ENCODE measurements at places on chromosomes 12 and 14.
A peak's percentile ranks its signal among the peaks of the same experiment; 100 is the strongest.

- DNase-seq, result no peak
These were observed 10.8 kb downstream of the PACS2 start for GRCh38 chr14:105325303-105325702.

DNA sequence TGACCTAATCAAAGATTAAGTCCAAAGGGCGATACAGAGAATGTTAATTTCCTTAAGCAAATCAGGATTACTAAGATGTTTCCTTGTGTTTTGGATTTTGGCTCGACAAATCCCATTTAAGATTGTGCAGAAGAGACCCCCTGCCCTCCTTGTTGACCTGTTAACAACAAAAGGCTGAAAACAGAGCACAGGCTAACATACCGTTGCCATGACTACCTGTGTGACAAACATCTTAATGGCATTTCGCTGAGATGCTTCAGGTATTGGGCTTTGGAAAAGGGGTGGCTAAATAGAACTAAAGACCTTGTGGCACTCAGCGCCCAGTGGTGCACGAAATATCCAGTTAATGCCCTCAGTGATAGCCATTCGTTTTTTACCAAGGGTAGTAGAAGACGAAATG is 1532.3 kb upstream of the TMEM132C start:
- no peak for DNase-seq

DNA sequence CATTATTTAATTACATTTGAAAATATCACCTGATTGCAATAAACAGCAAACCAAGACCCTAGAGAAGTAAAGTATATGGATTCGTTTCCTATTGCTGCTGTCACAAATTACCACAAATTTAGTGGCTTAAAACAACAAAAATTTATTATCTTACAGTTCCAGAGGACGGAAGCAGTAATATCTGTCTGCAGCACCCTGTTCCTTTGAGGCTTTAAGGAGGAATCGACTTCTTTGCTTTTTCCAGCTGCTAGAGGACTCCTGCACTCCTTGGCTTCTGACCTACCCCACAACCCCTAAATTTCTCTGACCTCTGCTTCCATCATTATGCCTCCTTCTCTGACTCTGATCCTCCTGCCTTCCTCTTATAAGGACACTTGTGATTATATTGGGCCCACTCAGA is 23.8 kb upstream of the PPM1A start:
- DNase-seq, result no peak

- no peak for DNase-seq
These were observed 15.9 kb downstream of the RAB35 start for GRCh38 chr12:120100630-120101029.

DNA sequence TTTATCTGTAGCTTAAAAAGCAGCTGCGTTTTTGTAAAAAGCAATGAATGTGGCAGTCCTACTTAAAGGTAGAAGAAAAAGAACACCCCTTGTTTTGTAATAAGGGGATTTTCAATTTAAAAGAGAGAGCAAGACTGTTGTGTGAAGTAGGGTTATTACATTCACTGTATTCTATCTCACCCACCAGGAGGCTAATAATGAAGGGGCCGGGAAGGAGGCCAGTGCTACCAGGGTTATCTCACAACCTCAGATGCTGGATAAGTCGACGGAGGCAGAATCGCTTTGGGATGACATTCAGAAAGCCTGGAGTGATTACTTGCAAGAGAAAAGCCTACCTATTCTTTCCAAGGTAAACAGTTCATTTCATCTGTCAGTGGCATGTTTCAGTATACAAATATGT is 97.7 kb downstream of the RMST start:
- DNase-seq, result no peak

GRCh38 chr12:7210642-7211151 is 21.2 kb downstream of the PEX5 start:
- no peak for DNase-seq

DNA sequence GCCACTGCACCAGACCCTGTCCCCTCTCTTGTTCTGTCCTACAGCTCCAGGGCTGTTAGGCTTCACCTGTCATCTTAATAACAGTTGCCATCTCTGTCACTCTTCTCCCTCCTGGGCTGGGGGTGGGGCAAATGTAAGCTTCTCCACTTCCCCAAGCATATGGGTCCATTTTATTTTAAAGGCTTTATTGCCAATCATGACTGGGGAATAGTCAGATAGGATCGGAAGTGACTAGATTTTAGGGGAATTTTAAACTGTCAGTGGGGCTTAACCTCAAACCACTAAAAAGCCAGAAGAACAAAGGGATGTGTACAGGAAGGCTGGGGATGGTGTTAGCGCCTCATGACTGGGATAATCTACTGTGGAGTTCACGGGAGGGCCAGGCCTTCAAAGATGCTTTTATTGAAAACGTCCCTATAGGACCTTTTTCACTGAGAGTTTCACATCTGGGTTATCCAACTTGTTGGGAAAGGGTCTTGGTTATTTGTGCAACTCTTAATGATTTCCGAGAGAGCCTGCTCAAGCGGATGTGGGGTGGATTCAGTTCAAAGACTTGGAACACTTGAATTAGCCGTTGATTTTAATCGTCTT is 41.6 kb downstream of the CHST11 start:
- DNase-seq, result no peak

DNA sequence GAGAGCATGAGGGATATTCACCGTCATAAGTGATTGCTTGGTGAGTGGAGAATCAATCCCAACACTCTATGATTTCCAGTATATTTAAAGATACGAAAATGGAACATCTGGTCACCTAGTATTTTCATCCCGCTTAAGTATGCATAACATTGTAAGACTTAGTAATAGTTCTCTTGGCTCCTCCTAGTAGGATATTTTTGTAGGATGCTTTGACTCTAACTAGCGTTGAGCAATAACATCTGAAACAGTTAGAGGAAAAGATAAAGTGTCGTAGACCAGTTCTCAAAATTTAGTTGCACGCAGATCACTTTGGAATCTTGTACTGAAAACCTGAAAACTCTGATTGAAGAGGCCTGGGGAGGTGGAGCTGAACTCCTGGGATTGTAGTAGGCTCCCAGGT is 7.6 kb downstream of the SAMD4A start:
- DNase-seq, result no peak

DNA sequence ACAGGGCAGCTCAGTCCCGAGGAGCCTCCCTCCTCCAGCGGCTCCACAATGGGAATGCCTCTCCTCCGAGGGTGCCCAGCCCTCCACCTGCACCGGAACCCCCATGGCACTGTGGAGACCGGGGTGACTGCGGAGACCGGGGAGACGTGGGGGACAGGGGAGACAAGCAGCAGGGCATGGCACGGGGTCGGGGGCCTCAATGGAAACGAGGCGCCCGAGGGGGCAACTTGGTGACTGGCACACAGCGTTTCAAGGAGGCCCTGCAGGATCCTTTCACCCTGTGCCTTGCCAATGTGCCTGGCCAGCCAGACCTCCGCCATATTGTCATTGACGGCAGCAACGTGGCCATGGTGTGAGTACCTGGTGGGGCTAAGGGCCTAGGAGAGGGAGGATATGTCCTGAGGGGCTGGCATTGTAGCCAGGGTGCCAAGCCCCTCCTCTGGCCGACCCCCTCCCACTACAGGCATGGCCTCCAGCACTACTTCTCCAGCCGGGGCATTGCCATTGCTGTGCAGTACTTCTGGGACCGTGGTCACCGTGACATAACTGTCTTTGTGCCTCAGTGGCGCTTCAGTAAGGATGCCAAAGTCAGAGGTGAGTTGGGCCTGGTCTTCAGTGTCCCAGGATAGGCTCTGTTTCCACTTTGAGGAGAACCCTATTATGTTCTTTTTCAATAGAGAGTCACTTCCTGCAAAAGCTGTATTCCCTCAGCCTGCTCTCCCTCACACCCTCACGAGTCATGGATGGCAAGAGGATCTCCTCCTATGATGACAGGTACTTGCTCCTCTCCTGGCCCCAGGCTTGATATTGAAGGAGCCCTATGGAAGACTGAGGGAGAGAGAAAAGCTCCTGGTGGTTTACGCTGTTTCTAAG is 2.7 kb downstream of the KHNYN start:
- no peak for DNase-seq

GRCh38 chr12:29700761-29701481 is 82.8 kb downstream of the TMTC1 start:
- no peak for DNase-seq

DNA sequence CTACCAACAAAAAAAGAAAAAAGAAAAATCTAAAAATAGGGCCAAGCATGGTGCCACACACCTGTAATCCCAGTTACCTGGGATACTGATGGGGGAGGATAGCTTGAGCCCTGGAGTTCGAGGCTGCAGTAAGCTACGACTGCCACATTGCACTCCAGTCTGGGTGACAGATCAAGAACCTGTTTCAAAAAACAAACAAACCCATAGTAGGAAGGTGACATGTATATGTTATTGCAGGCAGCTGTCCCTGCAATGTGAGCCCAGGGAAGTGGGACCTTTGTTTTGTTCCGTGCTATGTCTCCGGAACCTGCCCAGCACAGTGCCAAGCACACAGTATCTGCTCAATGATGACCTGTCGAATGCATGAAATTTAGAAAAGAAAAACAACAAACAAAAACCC is 37.2 kb upstream of the YY1 start:
- DNase-seq, result no peak

DNA sequence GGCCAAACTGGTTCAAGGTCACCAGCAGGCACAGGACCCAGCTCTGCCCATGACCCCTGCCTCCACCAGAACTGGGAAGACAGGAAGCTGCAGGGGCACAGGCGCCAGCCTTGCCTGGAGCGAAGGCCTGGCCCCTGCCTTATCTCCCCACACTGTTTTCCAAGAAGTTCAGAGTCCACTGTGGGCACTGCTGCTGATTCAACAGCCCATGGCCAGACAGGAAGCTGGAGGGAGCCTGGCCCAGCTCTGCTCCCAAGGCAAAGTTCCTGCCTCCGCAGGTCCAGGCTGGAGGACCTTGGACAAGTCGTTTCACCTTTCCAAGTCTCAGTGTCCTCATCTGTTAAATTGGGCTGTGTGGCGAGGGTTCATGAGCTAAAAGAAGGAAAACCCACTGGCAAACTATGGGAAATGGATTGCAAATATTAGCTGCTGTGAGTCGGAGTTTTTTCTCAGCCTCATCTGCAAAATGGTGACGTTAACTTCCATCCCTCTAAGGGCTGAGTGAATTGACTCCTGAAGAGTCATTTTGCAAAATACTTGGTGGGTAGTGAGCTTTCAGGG is 1.2 kb downstream of the PHETA1 start:
- peak; percentile 34 for DNase-seq

- no peak for DNase-seq
These were observed 751.5 kb upstream of the ALG10B start for GRCh38 chr12:37565112-37565511.

DNA sequence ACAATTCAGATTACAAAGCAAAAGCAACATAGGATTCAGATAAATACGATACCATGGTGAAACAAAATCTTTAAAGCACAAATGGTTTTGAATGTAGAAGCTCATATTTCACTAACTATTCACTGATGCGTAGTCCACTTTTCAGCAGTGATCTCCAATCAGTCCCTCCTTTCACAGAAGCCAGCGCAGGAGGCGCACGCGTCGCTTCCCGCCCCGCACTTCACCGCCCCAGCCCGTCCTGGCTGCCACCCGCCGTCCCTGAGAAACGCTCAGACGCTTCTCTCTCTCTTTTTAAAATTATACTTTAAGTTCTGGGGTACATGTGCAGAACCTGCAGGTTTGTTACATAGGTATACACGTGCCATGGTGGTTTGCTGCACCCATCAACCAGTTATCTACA is 19.8 kb upstream of the CHFR start:
- no peak for DNase-seq

- no peak for DNase-seq
These were observed 1089.8 kb downstream of the FLRT2 start for GRCh38 chr14:86619726-86620125.

DNA sequence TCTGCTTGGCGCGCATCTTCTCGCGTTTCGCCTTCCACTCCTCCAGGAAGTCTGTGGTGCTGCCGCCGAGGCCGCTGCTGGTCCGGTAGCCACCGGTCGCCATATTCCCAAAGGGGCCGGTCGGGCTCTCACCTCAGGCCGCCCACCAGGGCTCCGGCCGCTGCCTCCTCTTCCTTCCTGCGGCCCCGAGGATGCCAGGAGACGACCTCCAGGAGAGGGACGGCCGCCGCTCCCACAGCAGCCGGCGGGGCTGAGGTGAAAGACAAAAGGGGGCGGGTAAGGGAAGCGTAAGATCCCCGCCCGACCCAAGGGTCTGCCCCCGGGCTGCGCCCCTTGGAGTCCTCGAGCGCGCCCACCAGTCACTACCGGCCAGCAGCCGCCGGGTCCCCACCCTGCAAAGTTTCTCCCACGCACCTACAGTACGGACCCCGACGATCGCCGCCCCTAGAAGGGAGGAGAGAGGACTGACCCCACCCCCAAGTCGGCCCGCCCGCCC is 574 bp downstream of the PAWR start:
- DNase-seq, result no peak

DNA sequence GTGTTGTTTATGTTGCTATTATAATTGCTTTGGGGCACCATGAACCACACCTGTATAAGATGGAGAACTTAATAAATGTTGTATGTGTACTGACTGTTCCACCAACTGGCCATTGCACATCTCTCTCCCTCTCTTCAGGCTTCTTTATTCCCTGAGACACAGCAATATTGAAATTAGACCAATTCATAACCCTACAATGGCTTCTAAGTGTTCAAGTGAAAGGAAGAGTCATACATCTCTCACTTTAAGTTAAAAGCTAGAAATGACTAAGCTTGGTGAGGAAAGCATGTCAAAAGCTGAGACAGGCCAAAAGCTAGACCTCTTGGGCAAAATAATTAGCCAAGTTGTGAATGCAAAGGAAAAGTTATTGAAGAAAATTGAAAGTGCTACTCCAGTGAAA is 373.3 kb downstream of the RGS6 start:
- no peak for DNase-seq

DNA sequence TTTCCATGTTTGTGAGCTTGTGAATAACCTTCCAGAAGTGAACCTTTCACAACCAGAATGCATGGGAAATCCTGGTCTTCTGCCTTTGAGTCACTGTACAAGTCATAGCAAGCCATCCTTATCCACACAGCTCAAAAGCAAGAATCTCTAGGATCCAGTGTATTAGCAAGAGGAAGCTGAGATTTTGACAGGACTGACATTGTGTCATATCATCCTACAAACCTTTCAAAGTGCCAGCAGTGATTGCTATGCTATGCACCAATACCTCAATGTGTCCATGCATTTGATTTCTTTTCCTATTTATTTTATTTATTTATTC is 13.5 kb upstream of the NRDE2 start:
- DNase-seq, result no peak

DNA sequence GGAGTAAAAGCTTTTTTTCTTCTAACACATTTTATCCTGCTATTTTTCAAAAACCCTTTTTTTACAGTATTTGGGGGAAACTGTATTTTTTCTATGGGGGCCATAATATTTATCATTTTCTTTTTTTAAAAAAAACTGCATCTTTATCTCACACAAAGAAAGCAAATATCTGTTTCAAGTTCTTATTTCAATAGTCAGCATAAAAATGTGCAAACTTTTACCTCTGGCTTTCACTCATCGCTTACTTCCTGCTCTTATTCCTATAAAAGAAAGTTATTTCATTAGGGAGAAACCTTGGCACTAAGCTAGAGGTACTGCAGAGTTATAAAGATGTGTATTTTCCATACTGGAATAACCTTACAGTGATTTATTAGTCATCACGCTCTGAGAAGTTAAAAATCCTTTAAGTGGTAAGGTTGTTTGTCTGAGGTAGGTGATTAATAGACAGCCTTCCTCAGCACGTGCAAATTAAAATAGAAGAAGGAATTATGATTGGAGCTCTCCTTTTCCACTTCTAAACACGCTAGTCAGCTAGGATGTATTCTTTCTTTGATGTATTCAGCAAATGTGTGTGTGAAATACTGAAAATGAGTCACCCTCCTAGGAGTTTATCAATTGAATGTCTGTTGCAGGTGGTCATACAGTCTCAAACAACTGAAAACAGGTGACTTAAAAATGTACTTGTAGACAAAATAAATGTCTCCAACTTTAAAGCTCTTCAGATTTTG is 461.0 kb downstream of the GXYLT1 start:
- DNase-seq, result no peak

All from CMK (cell line).